ENCODE measurements at places on chromosomes 7 and 10. TPM values are rescaled to one million over a fixed set of nuclear protein-coding genes. Genes with fewer than 3 reads are reported as not detected.

CLDN4 gene
- not detected for total RNA-seq

GRCh38 chr7:26978146-26978545 is 113.8 kb upstream of the SKAP2 start:
- H3K4me3 ChIP-seq: no peak overlapping the region
- H3K27ac ChIP-seq: no peak overlapping the region
- H3K27me3 ChIP-seq: peaks cover 15% of the 10 kb centered on the region
- DNase-seq: no peak

NUTM2D gene
- 1.9 TPM for total RNA-seq

ZNF467 gene
- 0.32 TPM for total RNA-seq

- no peaks in the 10 kb centered on the region for H3K4me1 ChIP-seq
- no peak within 1 kb of the TSS for H3K27ac ChIP-seq
- DNase-seq: no peak
- H3K27me3 ChIP-seq: peaks cover 14% of the 10 kb centered on the region
- no peak within 1 kb of the TSS for H3K4me3 ChIP-seq
These were observed at the start of gene ASB15 for GRCh38 chr7:123601530-123601929. TSS of gene ASB15 (plus strand) at chr7:123601821. CDS start at chr7:123614503, 12,682 bp downstream.

DNA sequence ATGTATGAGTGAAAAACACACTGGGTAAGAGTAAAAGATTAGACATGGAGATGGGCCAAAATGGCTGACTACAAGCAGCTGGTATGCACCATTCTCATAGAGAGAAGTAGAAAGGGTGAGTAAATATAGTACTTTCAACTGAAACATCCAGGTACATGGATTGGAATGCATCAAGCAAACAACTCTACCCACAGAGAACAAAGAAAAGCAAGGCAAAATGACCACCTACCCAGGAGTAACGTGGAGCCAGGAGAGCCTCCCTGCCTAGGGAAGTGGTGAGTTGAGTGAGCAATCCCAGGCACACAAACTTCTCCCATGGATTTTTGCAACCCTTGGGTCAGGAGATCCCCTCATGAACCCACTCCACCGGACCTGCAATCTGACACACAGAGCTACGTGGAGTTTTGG is 212.8 kb downstream of the PTN start:
- no peaks in the 10 kb centered on the region for H3K4me1 ChIP-seq
- no peaks in the 10 kb centered on the region for H3K27me3 ChIP-seq
- no peak for DNase-seq
- H3K4me3 ChIP-seq: no peak overlapping the region
- no peaks in the 10 kb centered on the region for H3K36me3 ChIP-seq
- H3K27ac ChIP-seq: no peak overlapping the region

- no peak for DNase-seq
- peaks cover 7% of the 10 kb centered on the region for H3K27me3 ChIP-seq
- H3K27ac ChIP-seq: no peak overlapping the region
- no peak overlapping the region for H3K4me3 ChIP-seq
These were observed 308.8 kb downstream of the SFMBT2 start for GRCh38 chr10:7102084-7102483.
